Endodermal cell (in vitro differentiated cells): ENCODE measurements at places on chromosomes 2 and 18. TPM values are rescaled to one million over a fixed set of nuclear protein-coding genes. Genes with fewer than 3 reads are reported as not detected.
A peak's percentile ranks its signal among the peaks of the same experiment; 100 is the strongest.

GRCh38 chr2:209560911-209561310 is 137.1 kb downstream of the MAP2 start:
- no peak for DNase-seq

DNA sequence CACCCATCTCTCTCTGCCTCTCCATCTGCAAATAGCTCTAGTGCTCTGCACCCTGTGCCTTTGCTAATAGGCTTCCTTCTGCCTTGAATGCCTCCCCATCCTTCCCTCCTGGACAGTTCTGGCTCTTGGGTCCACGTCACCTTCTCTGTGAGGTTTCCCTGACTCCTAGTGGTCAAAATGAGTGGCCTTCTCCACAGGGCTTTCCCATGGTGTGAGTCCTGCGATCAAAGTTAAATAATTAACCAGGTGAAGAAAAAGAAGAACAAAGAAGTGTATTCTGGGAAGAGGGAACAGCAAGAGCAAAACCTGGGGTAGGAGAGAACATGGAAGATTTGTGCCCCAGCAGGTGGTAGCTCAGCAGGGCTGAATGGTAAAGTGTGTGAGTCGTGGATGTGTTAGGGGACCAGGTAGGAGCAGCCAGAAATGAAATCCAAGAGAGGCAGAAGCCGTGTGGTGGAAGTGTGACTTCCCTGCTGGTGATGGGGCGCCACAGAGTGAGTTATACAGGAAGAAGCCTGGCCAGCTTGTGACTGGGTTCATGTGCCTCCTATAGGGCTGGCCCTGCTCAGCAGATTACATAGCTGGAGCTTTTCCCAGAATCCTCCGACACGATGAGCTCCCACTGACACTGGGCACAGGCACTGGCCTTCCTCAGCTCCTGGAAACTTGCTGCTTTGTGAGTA is 93.8 kb upstream of the LDAH start:
- DNase-seq: peak; percentile 78

LTBP1 gene
- 36.3 and 43.2 TPM in 2 replicates for total RNA-seq

GRCh38 chr2:40123326-40123725 is 328.6 kb downstream of the SLC8A1 start:
- DNase-seq: no peak

- DNase-seq: peak; percentile 66
These were observed 41.5 kb downstream of the SCTR start for GRCh38 chr2:119482481-119483394.

POTEF gene
- total RNA-seq: 0.18 to 0.38 TPM (median 0.31 TPM) in 3 replicates

GRCh38 chr2:127683757-127684156 is 8.4 kb upstream of the LIMS2 start:
- peak; percentile 29 for DNase-seq

CYBRD1 gene
- total RNA-seq: 3.3 and 3.6 TPM in 2 replicates

ABHD1 gene
- total RNA-seq: 0.73 to 1.1 TPM (median 1.0 TPM) in 3 replicates

DNA sequence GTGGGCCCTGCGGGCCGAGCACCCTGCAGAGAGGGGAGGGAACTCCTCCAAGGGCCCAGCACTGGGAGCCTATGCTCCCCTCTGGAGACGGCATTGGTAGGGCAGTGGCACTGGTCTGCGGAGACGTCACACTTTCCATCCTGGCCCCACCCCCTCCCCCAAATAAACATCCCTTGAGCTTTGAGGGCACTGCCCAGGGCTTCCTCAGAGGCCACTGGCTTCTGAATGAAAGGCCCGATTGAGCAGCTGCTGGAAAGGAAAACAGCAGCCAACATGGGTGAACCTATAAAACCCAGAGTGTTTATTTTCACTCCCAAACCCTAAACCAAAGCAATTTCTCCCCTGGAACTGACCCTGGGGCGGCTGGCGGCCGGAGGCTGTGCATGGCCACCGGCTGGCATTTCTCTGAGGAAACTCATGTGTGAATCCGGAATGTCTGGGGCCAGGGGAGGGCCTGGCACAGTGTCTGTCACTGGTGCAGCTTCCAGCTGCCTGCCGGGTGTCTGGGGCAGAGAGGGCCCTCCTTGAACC is 138.9 kb downstream of the DYSF start:
- DNase-seq: peak; percentile 72

G6PC2 gene
- total RNA-seq: not detected in 2 replicates

GRCh38 chr18:13463526-13464210 is 245.1 kb downstream of the LDLRAD4 start:
- DNase-seq: peak; percentile 22

DNA sequence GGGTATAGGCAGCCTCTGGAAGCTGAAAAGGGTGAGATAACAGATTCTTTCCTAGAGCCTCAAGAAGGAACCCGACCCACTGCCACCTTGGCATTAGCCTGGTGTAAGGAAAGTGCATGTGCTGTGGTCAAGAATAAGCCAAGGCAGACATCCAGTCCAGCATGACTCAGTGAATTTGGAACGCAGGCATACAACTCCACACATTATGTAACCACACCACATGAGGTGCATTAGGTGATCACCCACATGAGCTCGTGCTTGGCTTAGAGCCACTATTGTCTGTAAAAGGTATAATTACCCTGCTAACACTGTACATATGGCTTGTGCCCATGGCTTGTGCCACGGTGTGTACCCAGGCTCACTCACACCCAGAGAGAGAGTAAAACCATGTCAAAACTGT is 583.7 kb upstream of the HNMT start:
- DNase-seq: no peak

HNRNPA3 gene
- total RNA-seq: 278 to 413 TPM (median 369 TPM) in 3 replicates

GRCh38 chr2:65710356-65710755 is 278.0 kb upstream of the SPRED2 start:
- DNase-seq: no peak

- DNase-seq: no peak
These were observed 22.6 kb downstream of the TCF23 start for GRCh38 chr2:27171351-27171848.

DNA sequence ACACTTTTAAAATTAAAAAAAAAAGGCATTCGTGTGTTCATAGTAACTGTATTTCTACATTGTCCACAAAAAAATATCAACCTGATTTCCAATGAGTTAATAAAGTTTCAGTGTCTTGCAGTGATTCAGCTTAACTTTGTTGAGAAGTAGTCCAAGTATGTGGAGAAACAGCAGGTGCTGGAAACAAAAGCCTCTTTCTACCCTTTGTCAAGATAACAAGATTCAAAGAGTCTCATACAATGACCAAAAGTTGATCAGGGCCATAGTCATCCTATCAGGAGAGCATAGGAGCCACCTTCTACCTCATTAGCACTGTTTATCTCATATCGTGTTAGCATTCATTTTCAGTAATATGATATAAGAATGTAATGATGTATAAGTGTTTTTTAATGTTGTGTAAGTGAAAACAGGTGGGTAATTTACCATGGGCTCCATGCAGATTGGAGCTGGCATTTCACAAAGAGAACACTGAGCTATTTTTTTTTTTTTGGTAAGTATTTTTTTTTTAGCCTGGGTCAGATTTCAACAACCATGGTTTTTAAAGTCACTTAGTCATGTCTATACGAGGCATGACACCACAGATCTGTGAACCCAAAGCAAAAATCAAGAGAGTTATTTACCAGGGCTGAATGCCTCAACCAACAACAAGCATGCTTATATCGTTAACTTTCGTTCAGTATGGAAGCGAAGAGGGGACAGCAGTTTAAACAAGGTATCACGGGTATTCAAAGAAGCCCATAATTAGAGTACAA is 165.0 kb upstream of the ZNF521 start:
- no peak for DNase-seq

ATP8B1 gene
- 0.74 to 4.1 TPM (median 1.7 TPM) in 3 replicates for total RNA-seq

- DNase-seq: no peak
These were observed 125.7 kb downstream of the KCTD1 start for GRCh38 chr18:26422472-26423162.

GRCh38 chr2:123715467-123715982 is 309.6 kb upstream of the CNTNAP5 start:
- DNase-seq: no peak

ME2 gene
- total RNA-seq: 74.0 to 89.4 TPM (median 74.4 TPM) in 3 replicates

GRCh38 chr2:219149667-219150066 is 10.9 kb downstream of the NHEJ1 start:
- no peak for DNase-seq

GRCh38 chr2:24456599-24457556 is 34.2 kb upstream of the NCOA1 start:
- peak; percentile 83 for DNase-seq

DNA sequence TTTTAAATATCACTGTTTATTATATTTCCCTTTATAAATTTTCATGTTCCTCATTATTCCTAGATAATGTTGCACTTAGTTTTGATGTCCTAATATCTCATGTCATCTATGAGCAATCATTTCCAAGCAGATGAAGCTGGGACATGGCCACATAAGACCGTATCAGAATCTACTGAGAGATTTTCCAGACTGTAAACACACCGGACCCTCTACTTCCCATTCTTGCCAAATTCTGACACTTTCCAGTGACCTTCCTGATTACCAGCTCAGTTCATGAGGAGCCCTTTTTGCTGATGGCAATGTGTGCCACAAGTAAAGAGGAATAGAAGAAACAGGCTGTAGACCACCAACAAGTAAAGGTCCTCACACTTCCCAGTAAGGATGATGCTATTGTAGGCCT is 20.3 kb upstream of the PDE1A start:
- DNase-seq: no peak

SEH1L gene
- total RNA-seq: 43.7 to 63.0 TPM (median 59.6 TPM) in 3 replicates

GRCh38 chr2:28997847-28998735 is 17.0 kb downstream of the TOGARAM2 start:
- no peak for DNase-seq

DNA sequence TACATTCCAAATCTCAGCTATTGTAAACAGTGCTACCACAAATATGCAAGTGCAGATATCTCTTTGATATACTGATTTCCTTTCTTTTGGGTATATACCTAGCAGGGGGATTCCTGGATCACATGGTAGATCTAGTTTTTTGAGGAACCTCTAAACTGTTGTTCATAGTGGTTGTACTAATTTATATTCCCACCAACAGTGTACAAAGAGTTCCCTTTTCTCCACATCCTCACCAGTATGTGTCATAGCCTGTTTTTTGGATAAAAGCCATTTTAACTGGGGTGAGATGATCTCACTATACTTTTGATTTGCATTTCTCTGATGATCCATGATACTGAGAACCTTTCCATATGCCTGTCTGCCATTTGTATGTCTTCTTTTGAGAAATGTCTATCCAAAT is 6.3 kb upstream of the CCNT2 start:
- DNase-seq: no peak

REG3G gene
- total RNA-seq: not detected in 2 replicates

DNA sequence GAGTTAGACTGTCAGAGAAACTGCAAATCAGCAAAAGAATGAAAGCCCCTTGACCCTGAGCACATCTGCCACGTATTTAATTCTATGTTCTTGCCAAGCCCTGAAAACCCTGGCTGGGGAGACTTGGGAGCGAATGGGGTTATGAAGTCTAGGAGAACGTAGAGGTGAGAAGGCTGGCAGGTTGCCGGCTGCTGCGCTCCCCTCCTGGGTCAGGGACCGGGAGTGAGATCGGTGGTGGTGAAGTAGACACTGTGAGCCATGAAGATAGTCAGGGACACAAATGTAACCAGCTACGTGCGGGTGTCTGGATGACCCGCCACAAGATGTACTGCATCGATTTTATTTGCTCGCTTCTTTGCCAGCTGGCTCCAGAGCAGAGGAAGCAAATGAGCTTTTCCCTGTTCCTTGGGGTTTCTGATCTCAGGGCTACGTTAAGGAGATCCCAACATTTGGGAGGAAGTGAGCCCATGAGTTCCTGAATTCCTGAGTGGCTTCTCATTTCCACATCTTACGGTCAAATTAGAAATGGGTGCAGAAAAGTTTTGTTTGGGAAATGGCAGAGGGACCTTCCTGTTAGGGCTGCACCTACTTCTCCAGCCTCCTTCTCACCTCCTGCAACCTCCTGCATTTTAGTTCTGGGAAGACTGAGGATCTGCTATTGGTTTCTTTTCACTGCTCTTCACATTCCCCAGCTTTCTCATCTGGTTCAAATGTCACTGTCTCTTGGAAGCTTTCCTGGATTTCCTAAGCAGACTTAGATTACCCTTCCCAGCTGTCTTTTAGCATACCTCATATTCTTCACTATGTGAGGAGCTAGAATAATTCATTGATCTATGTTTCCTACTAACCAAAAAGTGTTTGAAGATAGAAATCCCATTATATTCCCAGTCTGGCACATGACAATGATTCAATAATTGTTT is 360.6 kb downstream of the ZNF521 start:
- DNase-seq: no peak

DNAJC10 gene
- 144 to 232 TPM (median 232 TPM) in 3 replicates for total RNA-seq

- peak; percentile 52 for DNase-seq
These were observed 680.7 kb downstream of the EPHA4 start for GRCh38 chr2:220891405-220891804.

- DNase-seq: no peak
These were observed 41.5 kb upstream of the PUM2 start for GRCh38 chr2:20391951-20392699.

DNA sequence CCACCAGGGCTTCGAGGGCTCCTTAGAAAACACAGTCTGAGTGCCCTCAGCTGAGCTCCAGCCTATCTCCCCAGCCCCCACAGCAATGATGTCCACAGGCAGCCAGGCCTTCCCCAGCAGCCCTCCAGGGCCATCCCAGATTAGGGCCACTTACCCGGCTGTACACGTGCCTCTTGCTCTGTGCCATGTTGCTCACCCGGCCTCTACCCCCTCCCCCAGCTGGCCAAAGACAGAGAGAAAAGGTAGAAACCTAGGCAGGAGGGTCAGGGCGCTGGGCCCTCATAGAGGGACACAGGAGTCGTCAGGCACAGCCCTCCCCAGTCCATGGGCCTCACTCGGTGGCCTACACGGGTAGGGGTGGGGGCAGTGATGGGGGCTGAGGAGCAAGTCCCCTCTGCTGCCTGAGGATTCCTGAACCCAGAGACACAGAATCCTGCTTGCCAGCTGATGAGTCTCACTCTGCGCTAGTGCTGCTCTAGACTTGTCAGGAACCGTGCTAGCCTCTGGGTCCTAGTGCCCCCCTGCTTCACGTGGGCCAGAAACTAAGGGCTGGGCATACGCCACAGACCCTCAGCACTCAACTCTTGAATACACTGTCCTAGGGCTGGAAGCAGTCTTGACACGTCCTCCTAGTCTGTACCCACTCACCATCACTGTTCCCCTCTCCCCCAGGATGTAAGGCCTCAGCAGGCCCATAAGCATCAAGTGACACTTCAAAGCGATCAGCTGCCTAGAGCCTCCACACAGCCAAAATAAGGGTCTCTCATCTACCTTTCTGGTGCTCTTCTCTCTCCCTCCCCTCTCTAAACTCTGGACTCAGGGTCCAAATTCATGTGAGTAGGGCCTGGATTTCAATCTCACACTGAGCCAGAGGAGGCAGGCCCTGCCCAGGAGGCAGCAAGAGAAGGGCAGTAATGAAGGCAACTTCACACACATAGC is at the start of gene DCTN1:
TSS of gene DCTN1 (minus strand) at position 461 of the 939 bp plus-strand sequence. CDS start at position 187, 274 bp downstream.
- DNase-seq: peak; percentile 91

GRCh38 chr2:116057538-116057937 is 1615.1 kb downstream of the DPP10 start:
- DNase-seq: peak; percentile 53
